ENCODE measurements at places on chromosomes 7 and 10.

DNA sequence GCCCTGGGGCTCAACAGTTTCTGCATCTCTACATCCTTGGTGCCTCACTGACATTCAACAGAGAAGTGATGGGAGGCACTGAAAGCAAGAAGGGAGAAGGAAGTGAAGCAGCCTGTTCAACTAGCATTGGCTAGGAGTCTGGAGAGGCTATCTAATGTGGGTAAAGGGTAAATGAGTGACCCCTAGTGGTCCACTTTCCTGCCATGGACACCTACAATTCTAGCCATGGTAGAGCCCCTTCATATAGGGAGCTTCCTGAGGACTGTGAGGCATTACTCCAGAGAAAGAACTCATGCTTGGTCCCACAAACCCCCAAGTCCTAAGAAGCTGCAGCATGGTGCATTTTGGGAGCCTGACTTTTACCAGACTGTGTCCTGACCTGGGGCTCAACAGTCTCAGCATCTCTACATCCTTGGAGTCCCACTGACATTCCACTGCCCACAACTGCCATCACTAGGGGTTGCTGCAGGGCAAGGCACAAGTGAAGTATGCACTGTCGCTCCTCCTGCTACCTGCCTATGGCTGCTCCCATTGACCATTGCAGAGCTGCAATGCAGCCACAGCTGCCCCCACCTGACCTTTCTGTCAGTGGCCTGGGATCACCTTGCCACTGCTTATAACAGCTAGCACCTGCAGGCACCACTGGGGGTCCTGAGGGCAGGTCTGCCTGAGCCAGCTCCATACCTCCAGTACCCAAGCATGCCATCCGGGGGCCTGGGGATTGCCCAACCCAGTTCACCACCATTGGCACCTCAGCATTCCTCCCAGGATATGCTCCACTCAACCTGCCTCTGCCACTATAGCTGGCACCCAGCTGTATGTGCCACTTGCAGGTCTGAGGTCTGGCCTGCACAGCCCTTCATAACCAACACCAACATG, 44.1 kb upstream of the CDK6 start:
- peak; percentile 92 for ATAC-seq

DNA sequence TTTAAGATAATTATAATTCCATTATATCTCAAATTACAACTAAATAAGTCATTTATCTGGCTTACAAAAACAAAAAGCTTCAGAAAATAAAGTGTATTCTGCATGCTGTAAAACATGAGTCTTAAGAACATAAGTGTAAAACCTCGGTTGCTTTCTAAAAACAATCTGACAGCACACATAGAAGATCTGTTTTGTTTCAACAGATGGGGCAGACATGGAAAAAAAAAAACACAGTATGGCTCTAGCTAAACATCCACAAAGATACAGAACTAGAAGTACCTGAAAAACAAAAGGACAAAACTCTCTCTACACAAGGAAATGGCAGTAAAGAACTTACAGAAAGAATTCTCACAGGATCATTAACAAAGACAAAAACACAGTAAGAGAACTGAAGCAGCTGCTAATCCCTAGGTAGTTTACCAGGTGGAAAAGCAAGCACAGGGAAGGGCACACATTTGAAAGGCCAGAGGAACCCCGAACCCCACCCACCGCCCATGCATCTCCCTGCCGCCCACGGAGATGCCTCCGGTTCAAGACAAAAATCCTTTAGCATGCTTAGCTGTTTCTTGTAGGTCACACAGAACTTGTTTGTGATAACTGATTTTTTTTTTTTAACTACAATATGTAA, 42.5 kb downstream of the DLD start:
- ATAC-seq = no peak

DNA sequence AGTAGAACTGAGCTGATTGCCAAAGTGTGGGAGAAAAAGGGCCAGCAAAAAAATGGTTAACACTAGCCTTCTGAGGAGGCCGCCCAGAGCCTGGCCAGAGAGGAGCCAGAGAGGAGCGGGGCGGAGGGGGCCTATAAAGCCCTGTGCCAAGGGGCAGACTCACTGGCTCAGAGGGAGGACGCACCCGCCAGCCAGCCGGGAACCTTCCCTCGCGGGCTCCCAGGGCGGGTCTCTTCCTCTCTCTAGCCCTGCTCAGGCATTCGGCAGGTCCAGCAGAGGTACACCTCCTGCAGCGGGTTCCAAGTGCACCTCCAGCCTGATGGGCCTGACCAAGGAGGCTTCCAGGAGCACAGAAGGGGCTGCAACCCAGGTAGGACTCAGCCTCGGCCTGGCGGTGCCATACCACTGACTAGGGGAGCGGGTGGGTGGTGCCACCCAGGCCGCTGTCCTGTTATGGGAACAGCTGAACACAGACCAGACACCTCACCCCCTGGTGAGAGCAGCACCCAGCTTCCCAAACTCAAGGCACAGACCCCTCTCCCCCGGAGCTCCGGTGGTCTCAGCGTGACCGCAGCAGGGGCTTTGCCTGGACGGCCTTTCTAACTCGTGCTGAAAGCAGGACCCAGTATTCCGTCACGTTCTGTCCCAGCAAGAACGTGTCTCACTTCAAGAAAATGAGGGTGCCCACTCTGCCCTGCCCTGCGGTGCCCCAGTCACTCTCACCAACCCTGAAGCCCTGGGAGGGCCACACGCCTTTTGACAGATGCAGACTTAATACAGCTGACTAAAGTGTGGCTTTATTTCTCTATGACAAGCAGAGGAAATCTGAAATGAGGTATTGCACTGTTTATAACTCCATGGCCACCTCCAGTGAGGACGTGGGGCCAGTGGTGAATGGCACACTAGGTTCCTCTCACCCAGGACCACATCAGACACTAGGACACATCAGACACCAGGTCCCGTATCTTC, at the start of gene GPER1:
Gene GPER1, plus strand, starts transcription at position 162 of the 969 bp plus-strand sequence. CDS start 3,616 bp downstream, outside the sequence.
- peak; percentile 96 for ATAC-seq

DNA sequence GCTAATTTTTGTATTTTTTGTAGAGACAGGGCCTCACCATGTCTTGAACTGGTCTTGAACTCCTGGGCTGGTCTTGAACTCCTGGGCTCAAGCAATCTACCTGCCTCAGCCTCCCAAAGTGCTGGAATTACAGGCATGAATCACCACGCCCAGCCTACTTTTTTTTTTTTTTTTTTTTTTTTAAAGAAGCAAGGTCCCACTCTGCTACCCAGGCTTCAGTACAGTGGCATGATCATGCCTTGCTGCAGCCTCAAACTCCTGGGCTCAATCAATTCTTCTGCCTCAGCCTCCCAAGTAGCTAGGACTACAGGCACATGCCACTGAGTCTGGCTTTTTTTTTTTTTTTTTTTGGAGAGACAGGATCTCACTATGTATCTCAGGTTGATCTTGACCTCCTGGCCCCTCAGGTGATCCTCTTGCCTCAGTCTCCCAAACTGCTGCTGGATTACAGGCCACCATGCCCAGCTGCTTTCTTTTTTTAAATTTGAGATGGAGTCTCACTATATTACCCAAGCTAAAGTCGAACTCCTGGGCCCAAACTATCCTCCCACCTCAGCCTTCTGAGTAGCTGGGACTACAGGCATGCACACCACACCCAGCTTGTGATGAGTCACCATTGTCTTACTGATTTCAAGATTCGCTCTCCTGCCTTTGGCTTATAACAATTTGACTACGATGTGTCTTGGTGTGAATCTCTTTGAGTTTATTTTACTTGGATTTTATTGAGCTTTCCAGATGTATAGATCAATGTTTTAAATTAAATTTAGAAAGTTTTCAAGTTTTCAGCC, 9.0 kb downstream of the RPEL1 start:
- ATAC-seq = peak; percentile 68

- no peak for ATAC-seq
Measured at GRCh38 chr7:11835260-11835659, 3.3 kb upstream of the THSD7A start.

- ATAC-seq = no peak
Measured at GRCh38 chr7:47638679-47639315, 56.9 kb upstream of the TNS3 start.

- ATAC-seq = peak; percentile 97
Measured at GRCh38 chr10:17200912-17201793, at the start of gene TRDMT1. TRDMT1 (minus strand) TSS chr10:17201672; CDS start chr10:17201634, 38 bp downstream.

DNA sequence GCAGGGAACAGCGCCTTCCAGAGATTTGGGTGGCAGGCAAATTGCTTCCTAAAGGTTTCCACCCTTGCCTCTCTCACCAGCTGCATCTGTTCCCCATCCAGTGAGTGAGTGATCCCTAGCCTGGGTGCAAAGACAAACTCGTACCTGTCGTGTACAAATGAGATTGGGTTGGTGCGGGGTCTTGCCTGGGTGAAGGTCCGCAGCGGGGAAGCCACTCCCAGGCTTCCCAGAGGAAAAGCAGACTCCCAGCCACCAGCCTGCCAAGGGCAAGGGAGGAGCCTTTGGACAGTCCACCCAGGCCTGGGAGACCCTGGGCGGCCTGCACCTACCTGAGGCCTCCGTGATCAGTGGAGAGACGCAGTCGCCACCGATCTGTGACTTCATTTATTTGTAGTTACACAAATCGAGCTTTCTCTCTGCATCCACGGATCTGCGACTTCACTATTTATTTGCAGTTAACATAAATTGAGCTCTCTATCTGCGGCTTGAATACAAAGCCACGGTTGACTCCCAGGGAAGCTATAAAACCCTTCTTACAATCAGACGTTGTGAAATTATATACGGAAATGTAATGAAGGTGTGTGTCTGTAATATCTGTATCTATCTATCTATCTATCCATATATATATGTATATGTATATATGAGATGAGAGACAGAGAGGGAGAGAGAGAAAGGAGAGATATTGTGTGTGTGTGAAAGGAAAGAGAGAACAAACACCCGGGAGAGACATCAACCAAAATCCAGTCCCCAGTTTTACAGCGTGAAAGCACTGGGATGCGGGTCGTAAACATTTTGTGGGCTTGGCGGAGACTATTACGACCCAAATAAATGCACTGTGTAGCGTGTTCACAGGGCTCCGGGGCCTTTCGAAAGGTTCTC, 3.0 kb upstream of the HOXA7 start:
- ATAC-seq = no peak

- ATAC-seq = peak; percentile 26
Measured at GRCh38 chr7:47502240-47502877, 79.6 kb downstream of the TNS3 start.

DNA sequence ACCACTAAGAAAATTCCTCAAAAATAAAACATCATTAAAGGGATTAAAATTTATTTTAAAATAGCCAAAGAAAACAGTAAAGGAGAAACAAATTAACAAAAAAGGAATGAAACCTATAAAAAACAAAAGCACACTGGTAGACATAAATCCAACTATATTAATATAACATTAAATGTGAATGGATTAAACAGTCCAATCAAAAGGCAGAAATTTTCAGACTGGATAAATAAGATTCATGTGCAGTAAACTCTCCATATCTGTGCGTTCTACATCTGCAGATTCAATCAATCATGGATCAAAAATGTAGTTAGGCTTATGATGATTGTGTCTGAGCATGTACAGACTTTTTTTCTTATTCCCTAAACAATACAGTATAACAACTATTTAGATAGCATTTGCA, 42.6 kb downstream of the ZNF518A start:
- no peak for ATAC-seq

DNA sequence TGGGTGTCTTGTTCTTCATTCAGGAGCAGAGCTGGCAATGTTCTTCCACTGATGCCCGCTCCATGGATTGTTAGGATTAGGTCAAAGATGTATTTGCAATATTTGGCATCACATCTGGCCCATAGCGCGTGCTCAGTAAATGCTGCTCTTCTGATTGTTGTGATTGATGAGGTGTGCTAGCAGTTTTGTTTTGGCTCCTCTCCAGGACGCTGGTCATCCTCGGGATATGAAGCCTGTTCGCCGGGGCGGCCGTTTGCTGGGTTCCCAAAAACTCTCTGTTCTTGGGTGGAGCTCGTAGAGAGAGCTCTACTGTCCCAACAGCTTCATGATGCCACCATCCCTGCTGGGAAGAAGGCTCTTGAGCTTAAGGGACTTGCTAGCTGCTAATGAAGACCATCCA, 96.9 kb downstream of the XRCC2 start:
- ATAC-seq = no peak

- ATAC-seq = no peak
Measured at GRCh38 chr10:11154849-11155498, 137.3 kb downstream of the CELF2 start.

DNA sequence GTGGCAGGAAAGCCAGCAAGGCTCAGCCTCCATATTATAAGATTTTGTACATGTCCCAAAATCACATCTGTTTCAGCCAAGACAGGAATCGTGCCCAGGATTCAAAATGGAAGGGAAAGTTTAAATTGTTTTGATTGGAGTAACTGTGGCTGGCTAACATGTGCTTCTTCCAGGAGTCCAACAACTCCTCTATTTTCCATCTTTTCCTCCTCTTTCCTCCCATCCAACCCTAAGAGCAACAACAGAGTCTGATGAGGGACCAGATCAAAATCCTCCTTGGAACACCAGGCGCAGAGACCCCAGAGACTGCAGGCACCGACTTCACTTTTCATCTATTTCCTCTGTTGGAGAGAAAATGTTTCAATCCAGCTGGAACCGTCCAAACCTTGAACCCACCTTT, 36.0 kb upstream of the SVIL start:
- ATAC-seq = no peak

DNA sequence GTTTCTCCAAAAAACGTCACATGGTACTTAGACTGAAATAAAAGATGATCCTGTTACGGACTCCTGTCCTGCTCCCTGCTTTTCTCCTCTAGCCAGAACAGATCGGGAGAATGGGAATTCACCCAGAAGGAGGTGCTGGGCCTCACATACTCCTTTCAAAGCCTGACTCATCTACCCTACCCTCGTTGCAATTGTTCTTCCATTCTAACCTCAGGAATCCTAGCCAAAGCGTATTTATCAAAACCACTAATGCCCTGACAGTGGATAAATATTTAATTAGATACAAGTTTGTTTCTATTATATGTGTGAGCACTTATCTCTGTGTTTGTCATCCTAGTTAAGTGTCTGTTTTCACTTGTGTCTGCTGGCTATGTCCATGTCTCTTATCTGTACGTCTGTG, 21.7 kb downstream of the ZCWPW1 start:
- ATAC-seq = peak; percentile 6

DNA sequence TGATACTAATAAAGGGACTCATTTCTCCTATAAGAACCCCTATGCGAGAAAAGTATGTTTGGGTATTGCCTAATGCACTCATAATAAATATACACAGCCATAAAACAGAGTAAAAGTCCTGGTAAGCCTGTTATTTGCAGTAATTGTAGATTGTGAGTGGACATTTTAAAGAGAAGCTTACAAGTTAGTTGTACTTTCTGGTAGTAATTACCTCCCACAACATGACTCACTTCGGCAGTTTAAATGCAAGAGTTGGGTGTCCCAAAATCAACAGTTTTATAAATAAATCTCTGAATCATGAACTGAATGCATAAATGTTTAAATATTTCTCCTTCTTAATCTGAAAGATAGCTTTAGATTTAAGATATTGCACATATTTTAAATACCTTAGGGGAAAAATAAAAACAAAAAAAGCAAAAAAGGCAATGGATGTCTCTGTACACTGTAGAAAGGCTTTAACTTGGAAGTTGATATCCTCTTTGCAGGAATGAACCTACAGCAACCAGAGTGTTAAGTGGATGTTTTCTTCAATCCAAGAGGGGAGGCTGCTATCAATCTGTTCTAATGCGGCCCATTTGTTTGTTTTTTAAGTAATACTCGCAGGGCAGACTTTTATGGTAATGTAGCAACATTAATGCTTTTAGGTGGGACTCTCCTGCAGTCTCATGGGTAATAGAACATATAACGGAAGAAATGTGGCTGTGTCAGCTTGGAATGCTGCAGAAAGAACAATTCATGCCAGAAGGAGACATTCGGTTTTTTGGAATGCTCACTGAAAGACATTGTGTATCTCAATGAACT, 57.3 kb upstream of the ZEB1 start:
- peak; percentile 87 for ATAC-seq

GRCh38 chr7:157310676-157311185, 26.1 kb upstream of the DNAJB6 start:
- 0 out of 3 replicates have a peak, but pooled peaks have one; percentile 0 for ATAC-seq
